ENCODE measurements at places on chromosomes 12 and 14.

- no peak for DNase-seq
Observed at GRCh38 chr12:50614167-50614759, 109.5 kb downstream of the DIP2B start.

- DNase-seq: no peak
Observed at GRCh38 chr12:29843036-29843435, 59.3 kb upstream of the TMTC1 start.

GRCh38 chr12:96445691-96446583 lies 43.4 kb upstream of the CFAP54 start:
- DNase-seq: no peak

DNA sequence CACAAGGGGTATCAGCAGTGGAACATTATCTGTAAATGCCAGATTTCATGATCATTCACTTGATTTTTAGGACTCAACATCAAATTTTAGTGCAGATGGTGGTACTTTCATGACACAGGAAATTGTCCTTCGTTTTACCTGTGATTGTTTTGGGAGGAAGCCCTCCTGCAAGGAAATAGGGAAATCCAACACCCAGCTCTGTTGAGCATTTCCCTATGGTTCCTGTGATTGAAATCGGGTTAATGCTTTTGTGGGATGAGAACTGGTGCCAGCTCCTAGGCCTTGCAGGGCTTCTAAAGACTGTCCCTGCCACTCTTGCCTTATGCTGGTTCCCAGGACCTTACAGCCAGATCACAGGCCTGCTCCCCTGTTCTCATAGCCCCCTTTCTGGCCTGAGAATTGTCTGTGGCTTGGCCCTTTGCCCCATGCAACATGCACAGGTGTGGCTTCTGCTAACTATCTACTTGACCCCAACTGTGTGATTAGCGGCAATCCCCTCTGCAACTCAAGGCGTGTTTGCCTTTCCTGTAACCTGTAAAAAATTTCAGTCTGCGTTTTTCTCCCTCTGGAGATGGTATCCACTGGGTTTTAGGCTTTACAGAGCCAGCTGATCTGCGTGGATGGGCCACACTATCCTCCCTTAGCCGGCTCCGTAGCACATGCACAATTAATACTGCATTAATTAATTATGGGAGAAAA lies 112.5 kb downstream of the ETV6 start:
- no peak for DNase-seq

GRCh38 chr12:26062566-26062965 lies 62.3 kb downstream of the BHLHE41 start:
- no peak for DNase-seq

GRCh38 chr14:56004786-56005185 lies 113.4 kb upstream of the PELI2 start:
- DNase-seq: no peak

DNA sequence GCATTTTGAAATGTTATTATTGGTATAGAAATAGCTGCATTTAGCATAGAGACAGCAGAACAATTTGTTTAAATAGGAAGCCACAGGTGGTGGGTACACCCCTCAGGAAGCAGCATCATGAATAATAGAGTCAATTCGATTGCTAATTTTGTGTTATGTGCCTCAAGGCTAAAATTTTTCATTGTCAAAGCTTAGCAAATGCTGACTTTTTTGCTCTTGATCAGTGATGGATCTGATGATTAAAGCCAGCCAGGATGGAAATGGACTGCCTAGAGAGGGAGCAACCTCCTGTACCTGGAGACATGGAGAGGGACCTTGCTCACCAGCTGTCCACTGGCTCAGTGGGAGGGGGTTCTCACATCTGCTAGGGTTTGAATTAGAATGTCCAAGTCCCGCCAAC lies 4.5 kb upstream of the KRT8 start:
- peak; percentile 47 for DNase-seq

DNA sequence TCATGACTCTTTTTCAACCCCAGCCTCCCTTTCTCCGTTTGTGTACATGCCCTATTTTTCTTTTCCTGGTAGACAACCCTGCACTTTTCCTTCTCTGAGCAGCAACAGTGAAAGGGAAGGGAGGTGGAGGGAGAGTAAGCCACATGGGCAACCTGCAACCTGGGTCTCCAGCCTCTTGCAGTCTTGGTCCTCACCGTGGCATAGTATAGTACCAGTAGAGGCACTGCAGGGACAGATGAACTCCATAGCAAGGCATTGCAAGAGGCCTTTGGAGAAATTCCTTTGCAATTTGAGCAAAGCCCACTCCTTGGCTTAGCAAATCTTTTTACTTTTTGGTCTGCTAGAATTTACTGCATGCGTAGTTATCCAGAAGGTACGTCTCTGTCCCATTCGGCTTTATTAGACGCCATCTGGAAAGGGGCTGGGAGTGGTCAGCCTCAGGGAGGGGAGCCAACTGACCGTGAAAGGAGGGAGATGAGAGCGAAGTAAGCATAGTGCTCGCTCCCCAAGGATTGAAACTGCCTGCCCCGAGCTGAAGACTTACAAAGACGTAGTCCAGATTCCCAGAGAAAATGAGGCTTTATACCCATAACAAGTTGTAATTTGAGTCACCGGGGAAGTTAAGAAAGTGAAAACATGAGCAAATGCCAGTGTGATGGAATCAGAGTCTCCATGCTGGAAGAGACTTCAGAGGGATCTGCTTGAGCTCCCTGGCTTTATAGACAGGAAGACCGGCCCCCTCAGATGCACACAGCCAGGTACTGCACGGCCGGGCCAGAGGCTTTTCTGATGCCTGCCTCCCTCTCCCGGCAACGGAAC lies 332.0 kb downstream of the CACNA1C start:
- DNase-seq: no peak

DNA sequence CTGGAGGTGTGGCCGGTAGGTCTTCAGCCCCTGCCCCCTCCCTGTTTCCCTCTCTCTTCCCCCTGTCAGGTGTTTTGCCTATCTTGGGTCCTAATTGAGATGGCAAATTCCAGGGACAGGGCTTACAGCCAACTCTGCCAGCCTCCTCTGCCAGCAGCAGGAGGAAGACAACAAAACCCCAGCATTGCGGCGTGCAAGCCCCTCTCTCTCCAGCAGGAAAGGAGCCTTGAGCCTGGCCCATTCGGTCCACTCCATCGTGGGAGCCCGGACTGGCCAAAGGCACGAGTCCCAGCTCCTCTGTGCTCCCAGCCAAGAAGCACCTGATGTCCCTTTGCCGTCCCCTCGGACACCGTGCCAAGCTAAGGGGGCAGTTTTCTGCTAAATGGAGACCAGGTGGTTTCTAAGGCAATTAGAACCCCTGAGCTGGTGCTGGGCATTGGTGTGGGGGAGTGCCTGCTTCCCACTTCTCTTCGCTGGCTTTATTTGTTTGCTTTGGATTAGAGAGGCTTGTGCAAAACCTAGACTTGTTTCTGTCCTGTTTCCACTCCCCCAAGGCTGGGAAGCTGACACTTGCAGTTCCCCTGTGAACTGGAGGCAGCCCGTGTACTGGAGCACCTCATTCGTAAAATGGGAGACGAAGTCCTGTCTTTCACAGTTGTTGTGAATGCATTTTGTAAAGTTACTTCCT lies 57.1 kb upstream of the LHX5 start:
- no peak for DNase-seq

DNA sequence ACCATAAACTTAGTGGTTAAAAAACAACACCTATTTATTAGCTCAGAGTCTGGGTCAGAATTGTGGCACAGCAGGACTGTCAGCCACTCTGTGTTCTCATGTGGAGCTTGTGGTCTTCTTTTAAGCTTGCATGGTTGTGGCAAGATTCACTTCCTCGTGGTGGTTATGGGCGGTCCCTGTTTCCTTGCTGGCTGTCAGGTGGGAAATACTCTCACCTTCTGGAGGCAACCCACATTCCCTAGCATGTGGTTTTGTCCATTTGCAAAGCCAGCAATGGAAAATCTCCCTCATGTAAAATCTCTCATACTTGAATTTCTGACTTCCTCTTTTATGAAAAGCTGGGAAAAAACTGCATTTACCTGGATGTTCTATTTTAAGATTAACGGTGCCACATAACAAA lies 229.8 kb downstream of the ALX1 start:
- DNase-seq: no peak

GRCh38 chr12:68871921-68872320 lies 61.0 kb downstream of the CPM start:
- DNase-seq: no peak

GRCh38 chr12:131634037-131634436 lies 76.9 kb upstream of the SFSWAP start:
- no peak for DNase-seq

DNA sequence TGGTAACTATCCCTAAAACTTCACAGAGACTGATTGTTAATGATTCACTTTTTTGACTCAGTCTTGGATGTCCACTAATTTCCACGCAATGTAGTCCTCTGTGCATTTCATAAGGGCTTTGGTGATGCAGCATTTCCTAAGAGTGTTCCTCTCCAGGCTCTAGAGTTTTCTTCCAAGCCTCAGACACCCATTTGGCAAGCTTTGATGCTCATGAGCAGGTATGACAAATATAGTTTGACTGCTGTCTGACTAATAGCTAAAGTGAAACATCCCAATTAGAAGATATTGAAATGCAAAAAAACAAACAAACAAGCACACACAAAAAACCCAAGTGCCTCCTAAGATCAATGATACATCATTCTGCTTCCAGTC lies 1.5 kb upstream of the VAMP1 start:
- no peak for DNase-seq

DNA sequence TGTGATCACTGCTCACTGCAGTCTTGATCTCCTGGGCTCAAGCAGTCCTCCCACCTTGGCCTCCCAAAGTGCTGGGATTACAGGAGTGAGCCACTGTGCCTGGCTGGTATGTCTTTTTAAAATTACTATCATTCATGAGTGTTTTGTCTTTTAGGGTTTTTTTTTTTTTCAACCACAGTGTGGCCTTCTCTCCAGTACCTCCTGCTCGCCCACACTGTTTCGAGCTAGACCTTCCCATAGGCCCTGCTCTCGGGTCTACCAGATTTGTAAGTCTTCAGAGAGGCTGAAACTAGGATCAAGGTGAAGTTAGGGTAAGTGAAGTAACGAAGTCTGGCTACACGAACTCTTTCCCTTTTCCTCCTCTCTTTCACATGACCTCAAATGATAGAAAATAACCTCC lies 1.5 kb downstream of the BIN2 start:
- DNase-seq: no peak

GRCh38 chr12:131963381-131963780 lies 13.6 kb downstream of the EP400 start:
- no peak for DNase-seq

- DNase-seq: no peak
Observed at GRCh38 chr14:81557146-81557545, 23.5 kb upstream of the SEL1L start.

- DNase-seq: no peak
Observed at GRCh38 chr12:112557951-112558630, 139.3 kb downstream of the PTPN11 start.

GRCh38 chr14:95701846-95702221 lies 12.1 kb downstream of the TCL1A start:
- DNase-seq: no peak

GRCh38 chr14:75101491-75101890 lies 25.4 kb downstream of the NEK9 start:
- no peak for DNase-seq

- no peak for DNase-seq
Observed at GRCh38 chr14:67232066-67232465, 9.2 kb upstream of the PALS1 start.

DNA sequence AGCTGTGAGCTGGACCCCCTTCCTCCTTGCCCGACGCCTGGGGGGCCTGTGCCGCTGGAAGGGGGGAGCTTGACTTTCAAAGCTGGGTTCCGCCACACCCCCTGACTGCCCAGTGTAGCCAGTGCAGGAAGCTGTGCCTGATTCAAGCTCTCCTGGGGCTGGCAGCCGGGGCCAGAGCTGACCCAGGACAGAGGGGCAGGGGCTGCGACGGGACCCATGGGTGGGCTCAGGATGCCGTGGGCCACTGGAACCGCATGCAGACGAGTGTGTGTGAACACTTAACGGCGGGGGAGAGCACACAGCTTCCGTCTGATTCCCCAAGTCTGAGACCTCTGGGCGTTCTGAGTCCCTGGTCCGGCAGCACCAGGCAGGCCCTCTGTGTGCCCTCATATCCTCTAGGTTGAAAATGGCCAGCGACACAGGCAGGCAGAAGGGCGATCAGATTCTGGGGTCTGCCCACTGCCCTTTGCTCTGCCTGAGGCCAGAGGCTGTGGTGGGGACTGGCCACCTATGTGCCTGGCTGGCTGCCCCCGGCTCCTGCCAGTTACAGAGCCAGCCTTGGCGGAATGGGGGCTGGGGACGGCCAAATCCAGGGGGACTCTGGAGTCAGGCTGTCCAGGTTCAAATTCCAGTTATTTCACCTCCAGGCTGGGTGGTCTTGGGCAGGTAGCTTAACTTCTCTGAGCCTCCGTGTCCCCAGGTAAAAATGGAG lies 54.0 kb downstream of the CYP46A1 start:
- DNase-seq: no peak

- DNase-seq: no peak
Observed at GRCh38 chr12:789852-790563, 37.6 kb downstream of the WNK1 start.

DNA sequence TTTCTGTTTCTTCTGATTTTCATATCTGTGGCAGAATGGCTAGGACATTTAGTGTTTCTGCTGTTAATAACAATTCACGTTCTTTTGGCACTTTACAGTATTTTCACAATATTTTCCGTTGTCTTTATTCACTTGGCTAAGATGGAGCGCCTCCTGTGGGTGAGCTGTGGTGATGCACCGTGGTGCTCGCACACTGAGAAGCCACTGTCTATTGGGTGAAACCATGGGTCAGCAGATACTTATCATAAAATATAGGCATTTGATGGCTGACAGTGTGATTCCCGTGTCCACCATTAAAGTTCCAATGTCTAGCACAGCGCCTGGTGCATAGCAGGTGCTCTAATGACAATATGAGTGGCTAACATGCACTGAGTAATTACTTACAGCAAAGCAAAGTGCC lies 141.8 kb downstream of the VRK1 start:
- no peak for DNase-seq

DNA sequence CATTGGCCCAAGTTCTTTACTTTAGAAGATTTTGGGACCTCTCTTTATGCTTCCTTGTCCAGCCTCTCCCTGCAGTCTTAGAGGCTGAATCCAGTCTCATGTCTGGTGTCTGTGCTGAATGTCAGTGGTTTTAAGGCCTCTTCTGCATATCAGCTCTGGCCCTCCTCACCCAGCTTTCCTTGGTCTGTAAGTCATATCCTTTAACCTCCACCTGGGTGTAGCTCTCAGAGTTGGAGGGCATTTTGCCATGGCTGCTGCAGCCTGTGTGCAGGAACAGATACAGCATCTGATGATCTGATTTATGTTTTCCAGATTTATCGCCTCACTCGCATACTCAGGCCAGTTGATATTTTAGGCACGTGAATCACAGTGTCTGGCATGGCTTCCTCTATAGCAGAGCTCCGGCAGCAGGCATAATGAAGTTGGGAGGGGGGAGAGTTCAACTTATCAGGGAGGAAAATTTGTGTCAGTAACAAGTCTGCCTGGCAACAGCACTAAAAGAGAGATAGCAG lies 335.0 kb downstream of the PCNX1 start:
- no peak for DNase-seq

GRCh38 chr12:94405413-94406116 lies 54.1 kb downstream of the CEP83 start:
- no peak for DNase-seq
